ENCODE measurements at places on chromosomes 3 and 15.

DNA sequence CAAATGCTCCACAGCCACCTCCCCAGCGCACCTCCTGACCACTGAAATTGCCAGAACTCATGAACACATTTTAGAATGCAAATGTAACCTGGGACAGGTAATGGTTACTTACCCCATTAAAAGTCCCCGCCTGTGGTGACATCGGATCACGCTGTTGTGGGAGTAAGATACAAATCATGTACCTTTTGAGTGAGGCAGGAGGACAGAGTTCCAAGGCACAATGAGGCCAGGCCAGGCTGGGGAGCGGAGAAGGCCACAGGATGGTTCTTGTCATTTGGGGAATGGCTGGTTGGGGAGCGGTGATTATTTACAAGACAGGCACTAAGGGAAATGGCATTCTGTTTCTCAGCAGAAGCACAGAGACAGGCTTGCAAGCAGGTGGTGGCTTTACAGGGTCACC lies 490.0 kb downstream of the EDEM1 start:
- DNase-seq = no peak

DNA sequence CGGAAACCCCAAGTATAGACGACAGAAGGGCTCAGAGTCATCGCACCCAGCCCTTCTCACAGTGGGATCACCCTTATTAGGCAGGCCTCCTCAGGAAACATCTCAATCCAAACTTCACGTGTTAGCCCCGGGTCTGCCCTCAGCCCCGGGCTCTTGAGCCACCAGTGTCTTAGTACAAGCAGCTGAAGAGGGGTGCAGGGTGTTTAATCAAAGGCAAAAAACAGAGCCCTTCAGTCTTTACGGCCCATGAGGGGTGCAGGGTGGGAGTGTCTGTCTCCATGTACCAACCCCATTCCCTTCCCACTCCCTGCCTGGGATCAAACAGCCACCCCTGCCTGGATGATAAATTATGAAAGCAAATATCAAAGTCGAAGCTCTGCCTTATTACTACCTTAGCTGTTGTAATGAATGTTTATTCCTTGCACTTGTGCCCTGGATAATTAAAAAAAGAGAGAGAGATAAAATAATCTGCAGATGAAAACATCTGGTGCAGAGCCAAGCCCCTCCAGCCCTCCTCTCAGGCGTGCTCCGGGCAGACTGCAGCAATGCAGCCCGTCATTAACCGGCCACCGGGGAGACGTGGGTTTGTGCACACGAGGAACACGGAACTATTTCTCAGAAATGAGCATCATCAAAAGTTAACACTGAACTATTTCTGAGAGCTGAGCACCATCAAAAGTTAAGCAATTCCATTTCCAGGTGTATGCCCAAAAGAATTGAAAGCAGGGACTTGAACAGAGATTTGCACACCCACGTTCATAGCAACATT lies 64.5 kb downstream of the ADAMTS17 start:
- no peak for DNase-seq

DNA sequence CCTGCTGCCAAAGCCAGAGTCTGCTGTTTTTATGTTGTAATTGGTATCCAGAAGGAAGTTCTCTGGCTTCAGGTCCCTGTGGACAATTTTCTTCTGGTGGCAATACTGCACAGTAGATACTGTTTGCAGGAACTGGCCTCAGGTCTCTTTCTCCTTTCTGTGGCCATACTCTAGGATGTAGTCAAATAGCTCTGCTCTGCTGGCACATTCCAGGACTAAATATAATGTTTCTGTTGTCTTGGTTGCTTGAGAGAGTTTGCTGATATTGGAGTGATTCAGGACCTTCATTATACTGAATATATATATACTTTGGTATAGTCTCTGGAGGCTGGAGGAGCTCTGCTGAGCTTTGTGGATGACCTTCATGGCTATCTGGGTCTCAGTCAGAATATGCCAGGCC lies 23.1 kb downstream of the RAB7A start:
- no peak for DNase-seq

DNA sequence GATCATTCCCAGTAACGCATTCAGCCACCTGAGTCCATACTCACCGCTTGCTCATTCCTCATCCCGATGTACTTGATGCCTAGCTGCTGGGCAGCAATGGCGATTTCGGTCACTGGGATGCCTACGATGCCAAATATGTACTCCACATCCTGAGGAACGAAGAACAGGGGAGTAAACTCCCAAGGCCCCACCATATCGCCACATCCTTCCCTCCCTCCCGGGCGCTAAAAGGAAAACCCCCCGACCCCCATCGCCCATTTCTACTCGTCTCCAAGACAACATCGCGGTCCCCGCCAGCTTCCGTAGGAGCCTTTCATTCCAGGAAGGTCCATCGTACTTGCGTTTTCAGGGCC lies 347 bp downstream of the HACL1 start:
- DNase-seq = no peak

DNA sequence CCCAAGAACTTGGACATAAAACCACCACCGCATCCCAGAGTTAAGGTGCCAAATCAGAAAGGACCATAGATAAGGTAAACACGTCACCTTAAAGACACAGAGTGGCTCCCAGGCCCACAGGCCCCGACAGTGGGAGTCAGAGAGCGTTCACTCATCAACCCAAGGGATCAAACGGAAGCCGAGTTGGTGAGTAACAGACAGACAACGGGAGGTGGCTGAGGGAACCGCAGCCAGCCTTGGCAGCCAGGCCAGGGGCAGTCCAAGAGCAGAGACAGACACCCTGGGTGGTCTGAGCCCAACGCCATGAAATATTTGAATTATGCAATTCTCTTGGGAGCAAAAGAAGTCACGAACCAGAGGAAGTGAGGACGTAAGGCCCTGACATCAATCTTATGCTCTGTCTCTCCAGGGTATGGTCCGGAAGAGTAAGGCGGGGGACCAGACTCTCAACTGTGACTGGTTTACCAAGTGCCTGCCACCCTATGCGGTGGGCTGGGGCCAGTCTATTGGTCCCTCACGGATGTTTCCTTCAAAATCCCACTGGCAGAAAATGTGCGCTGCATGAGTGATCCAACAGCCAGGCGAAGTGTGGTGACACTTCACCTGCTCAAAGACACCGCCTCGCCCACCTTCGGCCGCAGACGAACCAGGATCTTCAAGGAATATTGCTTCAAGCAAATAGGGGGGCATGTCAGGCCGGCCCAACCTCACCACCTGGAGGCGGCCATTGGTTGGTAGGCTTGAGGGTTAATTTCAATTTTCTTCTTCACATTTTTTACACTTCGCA lies 34.3 kb downstream of the TMEM44 start:
- DNase-seq = no peak

DNA sequence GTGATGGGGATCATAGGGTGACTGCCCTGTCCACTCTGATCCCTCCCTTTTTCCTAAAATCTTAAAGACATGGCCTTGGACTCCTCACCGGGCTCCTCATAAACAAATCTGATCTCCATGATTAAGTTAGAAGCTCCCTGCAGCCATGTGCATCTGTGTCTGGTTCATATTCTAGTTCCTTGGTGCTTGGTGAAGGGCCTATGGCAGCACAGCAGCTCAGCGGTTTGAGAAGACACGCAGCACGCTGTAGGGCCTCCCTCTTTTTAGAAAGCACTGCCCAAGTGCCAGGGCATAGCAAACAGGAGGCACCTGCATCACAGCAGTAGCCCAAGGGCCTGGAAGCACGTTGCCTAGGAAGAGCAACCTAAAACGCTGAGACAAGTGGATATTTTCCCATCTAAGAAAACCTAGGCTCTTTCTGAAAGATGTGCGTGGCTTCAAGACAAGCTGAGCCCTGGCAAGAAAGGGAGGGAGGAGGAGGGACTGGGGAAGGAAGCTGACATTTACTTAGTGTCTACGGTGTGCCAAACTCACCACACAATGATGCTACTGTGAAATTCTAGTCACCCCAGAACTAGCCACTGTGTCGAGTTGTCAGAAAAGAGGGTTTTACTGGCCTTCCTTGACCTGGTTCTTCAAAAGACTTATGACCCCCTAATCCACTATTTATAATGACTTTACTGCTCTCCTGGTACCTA lies 14.9 kb upstream of the ULK3 start:
- no peak for DNase-seq

DNA sequence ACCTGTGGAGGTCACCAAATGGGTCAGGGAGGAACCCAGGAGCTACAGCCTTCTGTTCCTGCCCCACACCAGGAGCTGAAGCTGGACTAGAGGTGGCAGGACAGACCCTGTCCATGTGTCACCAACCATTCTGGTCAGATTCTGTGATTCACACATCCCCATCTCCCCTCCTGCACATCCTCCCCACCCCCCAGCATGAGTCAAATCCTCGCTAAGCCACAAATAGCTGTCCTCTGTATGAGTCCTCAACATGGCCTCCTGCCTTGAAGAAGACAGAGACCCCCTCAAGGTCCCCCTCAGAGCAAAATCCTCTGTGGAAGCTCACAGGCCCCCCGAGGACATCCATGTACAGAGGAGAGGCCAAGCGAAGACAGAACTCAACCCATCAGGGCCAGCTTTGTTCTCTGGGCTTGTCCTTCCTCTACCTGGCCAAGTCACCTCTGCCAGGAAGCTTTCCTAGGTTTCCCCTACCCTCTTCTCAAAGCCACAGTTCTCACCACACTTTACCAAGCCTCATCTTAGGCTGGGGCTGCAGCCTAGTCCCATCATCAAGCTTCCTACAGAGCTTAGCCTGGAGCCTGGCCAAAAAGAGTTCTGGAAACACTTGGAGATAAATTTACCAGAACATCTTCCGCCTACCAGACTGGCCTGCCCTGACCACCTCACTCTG lies 17.1 kb downstream of the CACNA2D2 start:
- no peak for DNase-seq

DNA sequence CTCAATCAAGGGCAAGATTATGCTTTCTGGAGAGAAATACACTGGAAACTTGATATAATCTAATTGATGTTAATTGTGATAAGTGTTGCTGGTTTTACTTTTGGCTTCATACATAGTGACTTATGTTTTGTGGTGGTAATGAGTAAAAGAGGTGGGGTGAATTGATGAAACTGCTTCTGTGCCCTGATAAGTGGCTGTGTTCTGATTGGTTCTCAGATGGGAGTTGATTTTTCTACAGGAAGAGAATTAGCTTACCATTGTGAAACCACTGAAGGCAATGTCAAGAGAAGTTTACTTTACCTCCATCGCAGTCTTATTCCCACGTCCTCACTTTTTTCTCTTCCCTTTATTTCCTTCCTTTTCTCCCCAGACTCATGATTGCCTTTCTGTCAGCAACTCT lies 23.8 kb downstream of the TMEM45A start:
- DNase-seq = no peak

- DNase-seq = no peak
Measured at GRCh38 chr3:126451511-126451910, 24.2 kb downstream of the ZXDC start.

DNA sequence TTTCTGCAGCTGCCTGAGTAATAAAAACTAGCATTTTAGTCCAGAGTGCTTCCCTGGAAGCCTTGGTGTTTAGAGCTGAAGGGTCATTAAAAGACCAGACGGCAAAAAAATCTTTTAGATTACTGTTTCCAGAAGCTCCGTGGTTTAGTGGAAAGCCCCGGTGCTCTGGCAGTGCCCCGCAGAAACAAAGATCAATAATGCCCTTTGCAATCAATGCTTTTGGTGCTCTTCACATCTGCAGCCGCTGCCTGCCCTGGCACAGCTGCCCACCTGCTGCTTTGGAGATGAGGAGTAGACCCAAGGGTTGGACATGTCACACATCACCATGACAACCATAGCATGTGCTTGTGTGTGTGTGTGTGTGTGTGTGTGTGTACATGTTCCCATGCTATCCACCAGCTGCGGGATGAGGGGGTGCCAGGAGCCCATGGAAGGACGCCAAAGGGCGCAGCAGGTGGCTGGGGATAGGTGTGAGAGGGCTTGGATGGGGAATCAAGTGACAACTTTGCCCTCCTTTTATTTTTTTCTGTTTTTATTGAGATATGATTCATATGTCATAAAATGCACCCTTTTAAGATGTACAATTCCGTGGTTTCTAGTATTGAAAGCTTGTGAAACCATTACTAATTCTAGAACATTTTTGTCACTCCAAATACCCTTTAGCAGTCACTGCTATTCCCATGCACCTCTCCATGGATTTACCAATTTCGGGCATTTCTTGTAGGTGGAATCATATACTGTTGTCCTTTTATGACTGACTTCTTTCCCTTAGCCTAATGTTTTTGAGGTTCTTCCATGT lies 75.7 kb upstream of the KLHL25 start:
- no peak for DNase-seq

GRCh38 chr15:94576889-94577533 lies 345.6 kb downstream of the MCTP2 start:
- peak; percentile 33 for DNase-seq

DNA sequence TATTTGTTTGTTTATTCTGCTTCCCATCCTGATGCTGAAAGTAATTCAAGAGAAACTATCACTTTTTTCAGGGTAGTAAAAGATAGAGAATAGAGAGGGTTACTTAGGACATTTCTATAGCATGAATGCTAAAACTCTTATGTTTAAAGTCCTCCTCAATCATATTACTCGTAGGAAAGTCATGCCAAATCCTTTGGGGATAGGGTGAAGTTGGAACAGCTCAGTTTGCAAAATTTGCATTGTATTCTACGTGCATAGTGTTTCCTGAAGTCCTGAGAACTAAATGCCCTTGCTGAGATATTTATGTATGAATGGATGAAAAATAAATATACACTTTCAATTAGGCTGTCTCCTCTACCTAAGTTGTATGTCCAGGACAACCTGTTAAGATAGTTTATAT lies 14.6 kb downstream of the PLSCR5 start:
- DNase-seq = no peak

All from CD4-positive, alpha-beta T cell treated with Interleukin-10 for 1 hour (primary cell).